ENCODE measurements at places on chromosomes 12 and 14.

- DNase-seq = no peak
Observed at GRCh38 chr12:120574106-120574505, 7.1 kb downstream of the POP5 start.

DNA sequence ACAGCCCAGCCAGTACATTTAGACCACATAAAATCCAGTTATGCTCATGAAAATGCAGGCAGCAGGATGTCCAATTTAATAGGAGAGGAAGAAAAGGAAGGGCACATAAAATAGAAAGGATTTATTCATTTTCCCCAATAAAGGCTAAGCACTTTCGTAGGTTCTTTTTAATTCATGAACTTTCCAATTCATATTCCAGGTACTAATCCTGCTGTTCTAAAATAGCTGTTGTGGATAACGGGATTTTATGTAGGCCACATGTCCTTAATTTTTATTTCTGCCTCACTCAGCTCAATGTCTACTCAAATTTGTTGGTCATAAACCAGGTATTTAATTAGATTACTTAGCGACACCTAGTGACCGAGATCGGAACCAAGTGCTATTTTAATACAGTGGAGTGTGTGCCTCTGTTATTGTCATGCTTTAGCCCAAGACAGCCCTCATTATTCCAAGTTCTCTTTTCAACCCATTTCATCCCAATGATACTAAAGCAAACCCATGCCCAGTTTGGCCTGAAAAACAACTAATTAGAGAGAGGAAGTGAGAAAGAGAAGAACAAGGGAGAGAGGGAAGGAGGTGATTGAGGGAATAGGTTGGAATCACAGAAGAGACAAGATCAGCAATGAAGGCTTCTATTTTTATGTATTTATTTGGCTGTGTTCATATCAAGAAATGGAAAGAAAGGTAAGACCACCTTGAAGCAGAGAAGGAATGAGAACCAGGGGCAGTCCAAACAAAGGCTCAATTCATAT, 45.9 kb upstream of the IFNG-AS1 start:
- DNase-seq = peak; percentile 74

DNA sequence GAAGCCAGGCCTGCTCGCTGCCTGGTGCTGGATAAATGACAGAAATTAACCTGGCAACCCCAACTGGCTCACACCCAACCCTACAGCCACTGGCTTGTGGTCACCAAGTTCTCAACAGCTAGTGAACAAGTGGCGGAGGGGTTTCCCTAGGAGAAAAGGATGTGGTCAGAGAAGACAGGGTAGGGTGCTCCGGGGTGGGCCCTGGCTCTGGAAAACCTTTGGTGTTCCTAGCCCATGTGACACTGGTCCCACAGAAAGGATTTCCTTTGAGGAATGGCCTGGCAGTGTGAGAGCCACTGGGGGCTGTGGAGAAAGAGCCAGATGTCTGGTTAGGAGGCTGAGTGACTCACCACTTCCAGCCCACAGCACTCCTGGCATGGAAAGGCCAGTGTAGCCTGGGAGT, 8.7 kb downstream of the SYNE3 start:
- DNase-seq = no peak

DNA sequence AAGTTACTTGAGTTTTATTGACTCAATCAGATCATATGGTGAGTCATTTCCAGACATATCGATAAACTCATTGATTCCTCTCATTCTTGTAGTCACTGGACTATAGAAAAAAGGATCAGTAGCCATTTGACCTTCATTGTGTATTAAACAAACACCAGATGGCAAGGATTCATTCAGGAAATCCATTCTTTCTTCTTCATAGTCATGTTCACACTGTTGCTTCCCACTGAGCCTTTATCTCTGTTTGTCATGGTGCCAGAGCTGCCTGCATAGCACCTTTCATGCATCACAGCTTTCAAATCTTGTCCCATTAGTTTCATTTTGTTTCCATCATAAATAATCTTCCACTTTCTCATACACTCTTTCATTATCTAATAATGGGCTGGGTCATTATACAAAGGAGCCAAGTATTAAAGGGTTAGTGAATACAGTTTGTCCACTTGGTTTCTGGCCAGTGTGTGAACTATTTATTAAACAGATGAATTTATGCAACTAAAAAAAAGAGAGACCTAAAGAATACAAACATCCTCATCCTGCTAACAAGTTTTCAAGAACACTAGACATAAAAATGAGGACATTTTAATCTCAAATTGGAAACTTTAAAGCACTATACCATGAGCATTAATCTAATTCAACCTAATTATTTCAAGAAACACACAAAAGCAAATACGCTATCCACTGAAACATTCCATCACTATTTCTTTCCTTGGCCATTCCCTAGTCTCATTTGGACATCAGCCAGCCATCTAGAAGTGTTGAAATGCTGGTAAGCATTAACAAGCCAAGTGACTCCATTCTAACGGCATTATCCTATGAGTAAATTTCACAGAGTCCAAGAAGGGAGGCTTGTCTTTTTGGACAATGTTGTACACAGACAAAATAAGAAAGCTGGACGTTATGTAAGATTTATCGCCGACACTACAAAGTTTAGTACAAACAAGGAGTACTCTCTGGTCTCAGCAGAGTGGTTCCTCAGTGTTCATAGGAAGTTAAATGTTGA, 476.5 kb downstream of the FOXG1 start:
- DNase-seq = no peak

DNA sequence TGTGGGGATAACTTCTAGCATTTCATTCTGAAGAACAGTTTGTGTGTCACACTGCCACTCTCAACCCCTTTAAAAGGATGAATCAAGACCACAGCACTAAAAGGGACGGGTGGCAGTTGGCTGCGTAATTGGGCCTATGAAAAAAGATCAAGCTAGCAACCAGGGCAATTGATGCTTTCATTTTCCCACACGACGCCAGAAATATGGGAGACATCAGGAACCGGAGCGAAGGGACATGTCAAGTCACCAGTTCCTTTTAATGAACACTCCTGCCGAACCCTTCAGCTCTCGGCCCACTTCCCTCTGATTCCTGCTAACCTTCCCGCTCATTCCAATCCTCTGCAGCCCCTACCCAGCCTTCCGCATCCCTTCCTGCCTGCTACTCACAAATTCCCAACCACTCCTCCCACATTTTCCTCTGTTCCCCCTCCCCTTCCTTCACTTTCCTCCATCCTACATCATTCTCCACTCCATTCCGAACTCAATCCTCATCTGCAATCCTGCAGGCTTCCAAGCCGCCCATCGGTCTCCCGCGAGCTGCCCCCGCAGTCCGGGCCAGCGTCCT, 753 bp downstream of the CSRNP2 start:
- peak; percentile 59 for DNase-seq
